ENCODE measurements at places on chromosomes 16 and 17.
A peak's percentile ranks its signal among the peaks of the same experiment; 100 is the strongest.

- no peak for DNase-seq
Measured at GRCh38 chr16:50718061-50718760, 23.7 kb upstream of the CYLD start.

DNA sequence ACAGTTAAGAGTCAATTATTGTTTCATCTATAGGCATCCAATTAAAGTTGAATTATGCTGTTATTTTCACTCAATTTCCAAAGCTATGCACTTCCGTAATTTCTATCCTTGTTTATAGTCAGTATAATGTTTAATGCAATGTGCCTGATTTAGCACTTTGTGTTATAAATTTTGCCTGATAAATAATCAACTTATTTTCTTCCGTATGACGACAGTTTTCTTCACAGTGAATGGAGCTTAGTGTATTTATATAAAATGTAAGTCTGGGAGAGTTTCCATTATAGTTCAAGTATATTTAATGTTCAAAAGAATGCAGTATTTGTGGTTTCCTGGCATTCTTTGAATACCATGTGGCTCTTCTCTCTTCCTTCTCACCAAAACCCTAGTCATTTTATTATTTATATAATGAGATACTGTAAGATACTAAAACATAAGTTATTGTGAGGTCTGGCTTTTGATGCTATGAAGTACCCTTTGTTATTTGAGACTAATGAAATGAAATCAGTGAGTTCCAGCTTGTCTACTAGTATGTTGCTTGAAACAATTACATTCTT lies 240.6 kb downstream of the PRKCA start:
- no peak for DNase-seq

DNA sequence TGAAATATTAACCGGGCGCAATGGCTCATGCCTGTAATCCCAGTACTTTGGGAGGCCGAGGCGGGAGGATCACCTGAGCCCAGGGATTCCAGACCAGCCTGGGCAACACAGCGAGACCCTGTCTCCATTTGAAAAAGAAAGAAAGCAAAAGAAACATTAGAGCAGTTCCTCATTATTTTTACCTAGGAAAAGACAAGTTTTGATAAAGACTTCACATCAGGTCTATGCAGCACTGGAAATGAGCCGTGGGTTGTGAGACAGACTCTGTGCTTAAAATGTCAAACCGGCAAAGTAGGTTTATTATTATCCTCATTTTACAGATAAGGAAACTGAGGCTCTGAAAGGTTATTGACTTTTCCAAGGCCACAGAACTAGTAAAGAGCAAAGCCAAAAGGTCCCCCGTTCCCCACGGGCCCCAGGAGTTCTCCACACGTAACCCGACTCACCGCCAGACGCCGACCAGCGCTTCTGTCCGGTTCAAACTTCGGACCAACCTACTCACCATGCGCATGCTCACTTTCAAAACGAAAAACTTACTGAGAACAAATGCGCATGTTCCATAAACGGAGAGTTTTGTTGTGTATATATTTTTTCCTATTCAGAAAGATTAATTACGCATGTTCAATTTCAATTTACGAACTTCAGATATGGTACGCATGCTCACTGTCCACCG lies 356 bp downstream of the TUBD1 start:
- DNase-seq = peak; percentile 85

DNA sequence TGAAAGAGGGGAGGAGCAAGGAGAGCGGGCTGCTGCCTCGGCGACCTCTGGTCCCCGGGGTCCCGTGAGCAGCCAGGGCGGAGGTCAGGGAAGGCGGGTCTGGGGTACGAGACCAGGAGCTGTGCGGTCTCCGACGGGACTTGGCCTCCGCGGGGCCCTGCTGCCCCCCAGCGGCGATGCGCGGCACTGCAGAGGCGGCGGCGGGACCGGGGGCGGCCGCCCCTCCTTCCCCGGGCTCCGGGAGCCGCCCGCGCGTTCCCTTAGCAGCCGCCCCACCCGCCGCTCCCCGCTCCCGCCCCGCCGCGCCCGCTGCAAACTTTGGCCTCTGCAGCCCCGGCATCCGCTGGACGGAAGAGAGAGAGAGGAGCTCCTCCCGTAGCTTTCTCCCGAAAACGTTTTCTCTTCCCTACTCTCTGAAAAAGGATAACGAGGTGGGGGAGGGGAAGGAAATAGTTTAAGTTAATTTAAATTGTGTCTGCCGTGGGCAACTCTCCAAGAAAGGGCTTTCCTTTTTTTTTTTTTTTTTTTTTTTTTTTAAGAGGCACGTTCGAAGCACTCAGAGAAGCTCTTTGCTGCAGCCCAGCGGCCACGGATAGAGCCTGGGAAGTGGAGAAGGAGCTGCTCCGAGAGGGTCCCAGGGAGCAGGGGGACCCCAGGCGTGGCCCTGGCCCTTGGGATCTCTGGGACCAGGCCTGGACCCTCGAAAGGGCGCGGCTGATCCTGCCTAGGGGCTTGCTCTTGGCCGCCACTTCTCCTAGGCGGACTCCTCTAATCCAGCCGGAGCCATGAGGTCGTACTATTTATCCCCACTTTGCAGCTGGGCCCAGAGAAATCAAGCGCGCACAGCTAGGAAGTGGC lies 43.2 kb downstream of the C16orf82 start:
- peak; percentile 84 for DNase-seq

- DNase-seq = no peak
Measured at GRCh38 chr17:63487014-63487339, 10.1 kb downstream of the ACE start.
